ENCODE measurements at places on chromosomes 6 and 20. TPM values are rescaled to one million over a fixed set of nuclear protein-coding genes. Genes with fewer than 3 reads are reported as not detected.

GRCh38 chr6:33391922-33392594 is 435 bp downstream of the KIFC1 start:
- DNase-seq, result no peak

GRCh38 chr20:8424010-8424409 is 291.9 kb downstream of the PLCB1 start:
- peak; percentile 31 for DNase-seq

DNA sequence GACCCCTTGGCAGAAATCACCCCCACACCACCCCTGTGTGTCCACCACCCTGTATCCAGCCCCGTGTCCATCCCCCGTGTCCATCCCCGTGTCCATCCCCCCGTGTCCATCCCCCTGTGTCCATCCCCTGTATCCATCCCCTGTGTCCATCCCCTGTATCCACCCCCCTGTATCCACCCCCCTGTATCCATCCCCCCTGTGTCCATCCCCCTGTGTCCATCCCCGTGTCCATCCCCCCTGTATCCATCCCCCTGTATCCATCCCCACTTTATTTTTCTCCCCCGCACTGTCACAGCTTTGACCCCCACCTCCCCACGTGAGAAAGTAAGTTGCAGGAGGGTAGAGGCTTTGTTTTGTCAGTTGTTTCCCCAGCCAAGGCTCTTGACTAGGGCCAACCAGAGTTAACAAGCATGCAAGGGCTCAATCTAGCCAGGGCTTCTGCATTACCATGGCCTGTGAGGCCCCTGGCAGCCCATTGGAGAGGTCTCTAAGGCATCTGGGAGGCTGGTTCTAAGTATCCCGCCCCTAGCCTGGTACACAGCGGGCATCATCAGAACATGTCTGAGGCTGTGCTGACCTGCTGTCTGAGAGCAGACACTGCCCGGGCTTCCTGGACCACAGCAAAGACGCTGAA is 18.1 kb upstream of the SIRPA start:
- DNase-seq, result peak; percentile 75

DNA sequence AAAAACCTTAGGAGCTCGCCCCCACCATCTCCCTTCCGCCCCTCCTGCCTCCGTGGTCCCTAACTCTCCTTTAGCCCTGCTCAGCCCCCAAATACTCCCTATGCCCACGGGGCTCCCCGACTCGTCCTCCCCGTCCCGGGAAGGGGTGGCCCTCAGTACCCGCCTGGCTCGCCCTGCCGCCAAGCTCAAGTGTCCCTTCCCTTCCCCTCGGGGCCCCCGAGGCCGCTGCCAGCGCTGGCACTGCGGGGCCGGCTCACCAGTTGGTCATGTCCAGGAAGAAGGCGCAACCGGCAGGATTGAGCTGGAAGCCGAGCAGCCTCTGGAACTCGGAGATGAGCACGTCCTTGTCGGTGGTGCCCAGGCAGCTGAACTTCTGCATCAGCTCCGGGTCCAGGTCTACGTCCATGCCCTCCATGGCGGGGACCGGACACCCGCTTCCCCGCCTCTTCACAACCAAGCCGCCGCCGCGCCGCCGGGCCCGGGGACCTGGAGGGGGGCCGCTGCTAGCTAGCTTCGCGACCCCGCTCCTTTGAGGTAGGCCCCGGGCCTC is 303 bp downstream of the ILRUN start:
- no peak for DNase-seq

DNA sequence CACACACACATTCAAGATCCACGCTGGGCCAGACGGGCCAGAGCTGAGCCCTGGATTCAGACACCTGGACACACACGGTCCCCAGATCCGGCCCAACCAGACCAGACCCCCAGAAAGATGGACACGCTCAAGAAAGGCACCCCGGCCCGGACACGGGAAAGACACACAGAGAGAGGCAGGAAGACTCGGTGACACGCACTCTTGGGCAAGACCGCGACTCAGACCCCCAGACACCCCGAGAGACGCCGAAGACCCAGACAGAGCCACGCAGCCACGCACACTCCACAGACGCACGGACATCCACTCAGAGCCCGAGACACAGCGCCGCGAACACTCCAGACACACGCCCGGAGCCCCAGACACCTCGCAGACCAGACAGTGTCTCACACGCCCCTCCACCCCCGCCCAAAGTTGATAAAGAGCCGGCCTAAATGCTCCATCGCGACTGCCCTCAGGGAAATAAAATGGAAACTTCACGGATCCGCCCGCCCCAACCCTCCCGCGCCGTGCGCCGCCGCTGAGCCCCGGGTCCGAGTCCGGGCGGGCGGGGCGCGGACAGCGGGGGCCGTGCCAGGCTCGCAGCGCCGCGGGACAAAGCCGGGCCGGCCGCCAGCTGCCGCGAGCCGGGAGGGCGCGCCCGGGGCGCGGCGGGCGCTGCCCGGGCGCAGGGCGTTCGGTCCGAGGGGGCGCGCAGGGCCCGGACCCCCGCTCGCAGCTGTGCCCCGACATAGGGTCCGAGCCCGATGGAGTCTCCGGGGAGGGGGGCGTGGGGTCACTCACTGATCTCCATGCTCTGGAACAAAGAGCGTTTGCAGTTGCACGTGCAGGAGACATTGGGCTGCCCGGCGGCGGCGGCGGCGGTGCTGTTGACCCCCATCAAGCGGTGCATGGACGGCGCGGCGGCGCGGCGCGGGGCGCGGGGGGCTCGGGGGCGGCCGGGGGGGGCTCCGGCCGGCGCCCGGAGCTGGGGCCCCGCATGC is 831 bp downstream of the PMEPA1 start:
- DNase-seq, result no peak

DNA sequence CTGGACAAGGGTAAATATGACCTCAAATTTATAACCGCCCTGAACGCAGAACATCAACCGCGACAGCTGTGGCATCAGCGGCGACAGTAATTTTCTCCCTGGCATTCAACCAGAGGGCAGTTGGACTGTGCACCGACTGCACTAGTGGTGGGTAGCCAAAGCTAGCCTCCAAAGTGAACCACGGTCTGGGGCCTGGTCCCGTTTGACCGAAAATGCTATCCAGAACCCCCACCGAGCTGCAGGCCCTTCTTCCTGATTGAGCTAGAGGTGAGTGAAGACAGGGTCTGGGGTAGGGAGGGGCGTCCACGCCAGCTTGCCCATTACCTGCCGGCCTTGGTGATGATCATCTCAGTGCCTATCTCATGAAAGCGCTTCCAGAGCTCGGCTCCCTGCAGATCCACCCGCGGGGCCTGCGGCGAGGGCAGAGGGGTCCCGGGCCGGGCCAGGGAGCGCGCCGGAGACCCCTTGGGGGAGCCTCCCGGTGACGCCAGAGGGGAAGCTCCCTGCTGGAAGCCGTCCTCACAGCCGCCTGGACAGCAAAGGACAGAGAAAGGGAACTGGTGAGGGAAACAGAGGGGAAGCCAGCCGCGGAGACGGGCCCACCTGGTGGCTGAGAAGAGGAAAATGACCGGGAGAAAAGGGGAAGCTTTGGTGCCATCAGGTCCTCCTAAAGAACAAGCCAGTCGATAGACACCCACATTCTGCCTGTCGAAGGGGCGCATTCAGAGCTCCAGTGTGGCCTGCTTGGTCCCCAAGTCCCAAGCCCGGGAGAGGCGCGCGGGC is 2.0 kb downstream of the TBX18 start:
- no peak for DNase-seq

- no peak for DNase-seq
These were observed 8.7 kb upstream of the IFNGR1 start for GRCh38 chr6:137227871-137228302.

DNA sequence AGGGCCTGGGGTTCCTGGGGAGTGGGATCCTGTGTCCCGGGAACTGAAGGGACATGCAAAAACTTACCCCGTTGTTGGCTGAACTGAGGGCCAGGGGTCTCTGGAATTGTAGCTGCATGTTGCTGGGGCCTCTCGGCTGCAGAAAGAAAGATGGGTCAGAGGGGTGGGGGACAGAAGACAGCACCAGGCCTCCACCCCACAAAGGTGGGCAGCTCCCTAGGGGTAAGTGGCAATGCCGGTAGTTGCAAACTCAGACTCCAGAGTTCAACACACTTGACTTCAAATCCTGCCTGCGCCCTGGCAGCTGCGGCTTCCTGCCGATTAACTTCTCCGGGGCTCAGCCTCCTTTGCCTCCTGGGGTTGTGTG is 4.8 kb downstream of the ZBP1 start:
- DNase-seq, result no peak

DNA sequence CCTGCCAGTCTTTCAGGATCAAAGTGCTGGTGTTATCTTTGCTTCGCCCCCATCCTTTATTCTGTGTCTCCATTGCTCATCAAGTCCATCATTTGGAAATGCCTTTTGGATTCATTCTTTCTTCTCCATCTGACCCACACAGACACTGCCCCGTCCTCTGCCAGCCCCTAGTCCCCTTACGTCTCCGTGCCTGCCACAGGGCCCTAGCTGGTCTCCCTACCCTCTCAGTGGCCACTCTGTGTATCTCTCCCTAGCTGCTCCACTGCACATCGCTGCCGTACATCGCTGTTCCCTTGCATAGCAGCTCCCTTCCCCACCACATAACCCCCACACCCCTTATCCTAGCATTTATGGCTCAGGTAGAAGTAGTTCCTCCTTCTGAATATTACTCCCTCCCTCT is 15.7 kb downstream of the PPP1R3G start:
- no peak for DNase-seq

GRCh38 chr20:40702504-40702903 is 13.5 kb upstream of the MAFB start:
- no peak for DNase-seq

DNA sequence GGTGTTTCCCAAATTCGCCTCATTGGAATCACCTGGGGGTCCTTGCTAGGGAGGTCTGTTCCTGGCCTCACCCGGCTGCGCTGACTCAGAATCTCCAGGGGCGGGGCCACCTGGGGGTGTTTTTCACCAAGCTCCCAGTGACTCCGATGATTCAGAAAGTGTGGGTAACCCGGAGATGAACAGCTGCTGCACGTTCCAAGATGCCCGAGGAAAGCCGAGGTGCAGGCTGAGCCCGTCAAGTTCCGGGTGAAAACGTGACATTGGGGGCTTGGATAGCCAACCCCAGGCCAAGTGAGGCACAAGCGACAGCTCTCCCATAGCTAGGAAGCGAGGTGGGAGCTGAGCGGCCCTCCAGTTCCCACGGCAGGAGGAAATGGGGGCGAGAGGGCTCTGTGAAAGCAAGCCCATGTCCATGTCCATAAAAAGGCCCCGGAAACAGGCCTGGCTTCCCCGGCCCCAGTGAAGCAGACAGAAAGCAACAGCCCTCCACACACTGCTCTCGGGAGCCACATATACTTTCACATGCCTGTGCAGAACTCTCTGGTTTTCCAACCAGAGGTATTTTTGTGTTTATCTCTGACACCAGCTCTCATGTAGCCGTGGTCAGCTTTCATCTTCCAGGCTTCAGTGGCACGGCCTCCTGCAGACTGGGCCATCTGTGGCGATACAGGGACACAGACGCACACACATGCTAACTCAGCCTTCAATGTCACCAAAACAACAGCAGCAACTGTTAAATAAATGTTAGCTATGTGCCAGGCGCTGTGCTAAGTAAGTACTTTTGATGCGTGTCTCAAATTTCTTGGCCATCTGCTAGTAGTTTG is 90.7 kb upstream of the CCDC28A start:
- DNase-seq, result peak; percentile 55

GRCh38 chr6:32637219-32637880 is at the start of gene HLA-DQA1:
Gene HLA-DQA1 (plus strand): TSS chr6:32637406. CDS start chr6:32637459, 53 bp downstream.
- no peak for DNase-seq

- DNase-seq, result no peak
These were observed 2.8 kb upstream of the ZSWIM1 start for GRCh38 chr20:45878076-45878761.

DNA sequence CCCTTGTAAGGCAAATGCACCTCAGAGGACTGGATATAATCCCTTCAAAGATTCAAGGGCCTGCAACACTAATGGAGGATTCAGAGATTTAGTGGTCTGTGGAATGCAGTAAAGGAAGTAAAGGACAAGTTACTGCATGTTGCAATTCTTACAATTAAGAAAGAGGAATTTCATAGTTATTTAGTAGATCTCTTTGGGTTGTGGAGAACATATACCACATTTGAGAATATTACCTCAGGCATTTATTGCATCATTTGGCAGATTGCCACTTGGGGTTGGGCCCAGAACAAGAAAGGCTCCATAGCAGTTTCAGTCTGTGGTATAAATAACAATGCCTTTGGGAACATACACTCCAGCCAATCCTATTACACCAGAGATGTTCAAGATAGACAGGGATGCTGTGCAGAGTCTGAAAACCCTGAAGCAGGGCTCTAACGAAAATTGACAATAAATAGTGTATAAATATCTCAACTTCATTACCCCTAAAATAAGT is 20.9 kb upstream of the EPM2A start:
- DNase-seq, result peak; percentile 71

DNA sequence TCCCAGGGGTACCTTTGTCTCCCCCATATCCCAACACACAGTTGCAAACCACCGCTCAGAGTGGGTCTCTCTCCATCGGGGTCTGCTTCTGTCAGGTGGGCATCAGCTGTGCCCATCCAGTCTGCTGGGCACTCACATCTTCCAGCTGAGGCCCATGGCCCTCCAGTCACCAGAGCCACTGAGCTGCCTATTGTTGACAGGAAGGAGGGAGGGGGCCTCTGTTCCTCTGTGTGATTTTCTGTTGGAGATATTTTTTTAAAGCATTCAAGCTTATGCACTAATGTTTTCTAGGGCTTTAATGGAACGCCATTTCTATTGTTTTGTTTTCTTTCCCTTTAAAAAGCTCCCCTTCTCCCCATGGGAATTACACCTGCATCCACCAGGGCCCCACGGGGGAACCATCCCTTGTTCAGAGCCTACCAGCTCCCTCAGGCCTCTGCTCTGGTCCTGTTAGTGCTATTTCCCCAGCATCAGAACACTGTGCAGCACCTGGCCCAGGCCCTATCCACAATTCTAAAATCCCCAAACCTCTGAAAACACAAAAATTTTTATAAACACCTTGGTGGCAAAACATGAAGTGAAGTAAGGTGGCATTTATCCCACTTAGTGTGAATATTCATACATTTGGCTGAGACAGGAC is 326.2 kb downstream of the CD83 start:
- no peak for DNase-seq

- DNase-seq, result no peak
These were observed 363.8 kb downstream of the RNGTT start for GRCh38 chr6:88599571-88599970.

DNA sequence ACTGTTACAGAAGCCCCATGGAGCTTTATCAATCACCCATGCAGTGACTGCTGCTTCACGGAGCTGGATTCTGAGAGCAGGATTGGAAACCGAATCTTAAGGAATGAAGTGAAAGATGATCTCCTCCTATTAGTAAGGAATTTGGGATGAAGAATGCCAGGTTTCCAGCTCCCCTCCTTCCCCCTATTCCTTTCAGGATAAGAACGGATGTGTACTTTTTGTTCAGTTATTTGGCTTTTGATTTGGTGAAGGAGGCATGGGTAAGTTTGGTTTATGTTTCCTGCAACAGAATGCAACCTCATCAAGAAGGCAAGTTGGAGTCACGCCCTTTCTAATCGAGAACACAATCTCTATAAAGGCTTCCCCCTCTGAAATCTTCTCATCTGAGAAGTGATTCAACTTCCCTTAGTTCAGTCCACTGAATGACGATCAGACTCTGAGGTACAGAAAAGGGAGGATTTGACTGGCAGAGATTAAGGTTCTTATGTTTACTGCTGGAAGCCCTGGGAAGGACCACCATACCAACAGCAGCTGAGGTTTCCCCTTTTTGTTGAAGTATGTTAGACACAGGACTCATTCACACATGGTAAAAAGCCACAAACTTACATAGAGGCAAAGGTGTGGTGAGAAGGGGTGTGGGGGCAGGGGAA is 5.5 kb downstream of the ELMO2 start:
- DNase-seq, result peak; percentile 45

CTCFL gene
- total RNA-seq, result not detected

TREML4 gene
- total RNA-seq, result 0.46 TPM

PFDN6 gene
- total RNA-seq, result 85.0 TPM

BPIFB2 gene
- total RNA-seq, result not detected

SCUBE3 gene
- not detected for total RNA-seq

HSD17B8 gene
- total RNA-seq, result 1.2 TPM

CLPSL1 gene
- total RNA-seq, result not detected

ANGPT4 gene
- total RNA-seq, result 1.3 TPM

All from H4 (cell line).